NT2/D1 (cell line): ENCODE measurements at places on chromosomes 6 and 20.

- no peak for DNase-seq
Measured at GRCh38 chr6:133062077-133062476, 179.1 kb upstream of the EYA4 start.

DNA sequence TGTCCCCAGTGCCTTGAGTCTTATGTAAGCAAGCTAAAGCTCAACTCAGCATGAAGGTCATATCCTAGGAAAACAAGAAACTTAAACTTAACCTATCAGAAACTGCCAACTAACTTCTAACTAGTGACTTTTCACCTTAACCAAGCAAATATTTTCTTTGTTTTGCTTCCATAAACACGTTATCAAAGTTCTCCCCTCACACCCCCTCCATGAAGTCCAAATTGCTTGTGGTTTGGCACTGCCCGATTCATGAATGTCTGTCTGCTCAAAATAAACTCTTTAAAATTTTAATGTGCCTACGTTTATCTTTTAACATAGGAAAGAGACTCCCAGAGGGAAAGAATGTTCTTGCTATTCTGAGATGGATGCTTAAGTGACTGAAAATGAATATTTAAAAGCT lies 34.9 kb downstream of the GSTA2 start:
- no peak for DNase-seq

DNA sequence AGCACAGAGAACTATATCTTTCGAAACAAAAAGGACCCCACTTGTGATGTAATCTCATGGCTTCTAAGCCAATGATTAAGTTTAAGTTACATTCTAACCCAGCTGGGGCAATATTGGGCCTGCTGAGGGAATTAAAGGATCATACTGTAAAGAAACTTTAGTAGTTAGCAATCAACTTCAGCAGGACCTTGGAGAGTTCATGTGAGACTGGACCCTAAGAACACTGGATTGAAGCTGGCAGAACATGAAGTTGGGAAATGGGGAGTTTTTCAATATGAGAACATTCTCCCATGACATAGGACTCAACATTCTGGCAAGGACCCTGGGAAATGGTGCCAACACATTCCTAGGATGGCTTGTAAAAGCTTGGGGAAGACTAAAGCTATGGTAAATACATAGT lies 516.2 kb downstream of the PKHD1 start:
- no peak for DNase-seq

GRCh38 chr6:29547573-29547972 lies 12.0 kb downstream of the UBD start:
- no peak for DNase-seq

- no peak for DNase-seq
Measured at GRCh38 chr6:106527979-106528378, 101.3 kb downstream of the RTN4IP1 start.

DNA sequence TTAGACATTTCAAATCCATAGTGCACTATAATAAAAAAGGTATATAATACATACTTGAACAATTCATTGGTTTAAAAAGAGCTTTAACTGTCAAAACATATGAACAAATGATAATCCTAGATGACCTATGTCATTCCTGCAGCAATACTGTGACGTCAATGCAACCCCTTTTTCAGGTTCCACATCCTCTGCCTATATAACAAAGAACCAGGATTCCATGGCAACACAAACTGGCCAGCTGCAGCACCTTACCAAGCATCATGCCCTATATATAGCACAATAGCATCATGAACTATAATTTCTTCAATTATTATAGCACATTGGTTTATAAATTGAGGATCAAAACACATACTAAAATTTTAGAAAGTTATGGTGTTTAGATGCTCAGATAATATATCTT lies 578 bp upstream of the PTCHD4 start:
- DNase-seq = no peak

GRCh38 chr6:42555477-42556457 lies 8.1 kb upstream of the UBR2 start:
- no peak for DNase-seq

DNA sequence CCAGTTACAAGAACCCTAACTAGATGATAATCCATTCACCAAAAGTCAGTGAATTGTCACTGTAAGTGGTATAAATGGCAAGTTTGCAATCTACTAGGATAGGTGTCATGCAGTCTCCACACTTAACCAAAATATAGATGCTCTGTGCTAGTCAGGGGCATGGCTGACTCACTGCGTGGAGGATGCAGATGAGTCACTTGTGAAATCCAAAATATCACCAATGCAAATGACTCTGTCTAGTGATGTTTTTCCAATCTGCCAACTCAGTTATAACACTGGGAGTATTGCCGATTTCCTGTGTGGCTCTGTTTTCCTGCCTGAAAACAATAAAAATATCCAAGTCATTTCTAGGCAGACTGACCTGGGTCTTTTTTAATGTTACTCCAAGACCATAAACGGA lies 47.8 kb upstream of the NRSN1 start:
- no peak for DNase-seq

DNA sequence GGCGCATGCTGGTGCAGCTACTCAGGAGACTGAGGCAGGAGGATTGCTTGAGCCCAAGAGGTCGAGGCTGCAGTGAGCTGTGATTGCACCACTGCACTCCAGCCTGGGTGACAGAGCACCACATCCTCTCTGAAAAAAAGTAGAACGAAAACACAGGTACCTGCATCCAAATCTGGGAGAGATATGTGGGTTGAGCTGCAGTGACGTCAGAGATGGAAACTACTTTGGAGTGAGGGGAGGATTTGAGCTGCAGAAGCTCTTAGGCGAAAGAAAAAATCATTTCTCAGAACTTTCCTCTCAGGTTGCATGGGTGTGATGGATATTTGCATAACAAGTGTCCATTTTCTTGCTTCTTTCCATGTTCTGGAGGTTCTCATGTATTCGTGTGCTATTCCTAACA lies 4.0 kb upstream of the TULP1 start:
- no peak for DNase-seq

DNA sequence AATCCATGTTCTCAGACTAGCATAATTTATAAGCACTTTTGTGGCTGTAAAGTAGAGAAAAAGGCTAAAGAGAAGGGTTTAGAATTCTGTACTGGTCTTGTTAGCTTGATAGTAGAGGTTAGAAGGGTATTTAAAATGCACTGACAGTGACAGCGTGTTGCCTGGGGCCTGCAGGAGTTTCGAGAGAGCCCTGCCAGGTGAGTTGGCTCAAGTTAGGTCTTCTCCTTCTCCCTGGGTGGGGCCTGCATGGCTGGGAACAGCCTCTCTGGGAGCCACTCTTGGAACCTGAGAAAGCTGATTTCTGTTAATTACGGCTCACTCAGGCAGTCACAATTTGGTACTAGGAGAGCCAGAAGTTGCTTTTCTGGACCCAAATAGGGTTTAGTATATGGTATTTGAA lies 103.7 kb downstream of the ARID1B start:
- DNase-seq = no peak

- DNase-seq = no peak
Measured at GRCh38 chr6:140209775-140210174, 835.3 kb upstream of the CITED2 start.

GRCh38 chr20:45423700-45424099 lies 7.8 kb downstream of the PIGT start:
- DNase-seq = no peak

DNA sequence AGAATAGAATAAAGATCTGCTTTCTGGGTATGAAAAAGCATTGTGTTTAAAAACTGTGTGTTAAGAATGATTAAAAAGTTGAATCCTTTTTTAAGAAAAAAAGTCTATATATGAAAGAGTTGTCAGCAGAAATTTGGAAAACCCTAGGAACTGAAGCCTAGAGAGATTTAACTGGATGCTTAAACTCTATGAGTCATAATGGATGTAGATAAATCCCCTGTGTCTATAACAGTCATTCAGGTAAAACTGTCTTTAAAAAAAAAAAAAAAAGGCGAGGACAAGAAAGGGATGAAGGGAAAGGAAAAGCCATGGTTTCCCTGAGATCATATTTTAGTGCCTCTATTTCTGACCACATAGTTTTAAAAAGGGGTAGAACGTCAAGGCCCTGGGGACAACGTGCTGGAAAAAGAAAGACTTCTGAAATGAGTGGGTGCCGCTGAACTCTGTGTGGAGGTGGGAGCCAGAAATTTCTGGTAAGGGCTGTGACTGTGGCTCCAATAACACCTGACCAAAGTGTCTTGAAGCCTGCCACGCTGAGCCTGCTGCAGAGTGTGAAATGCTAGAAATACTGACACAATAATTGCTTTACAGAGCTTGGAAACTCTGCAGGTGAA lies 302.6 kb upstream of the ARID1B start:
- DNase-seq = no peak

- DNase-seq = peak; percentile 72
Measured at GRCh38 chr20:52104546-52105441, 86.8 kb downstream of the ZFP64 start.

DNA sequence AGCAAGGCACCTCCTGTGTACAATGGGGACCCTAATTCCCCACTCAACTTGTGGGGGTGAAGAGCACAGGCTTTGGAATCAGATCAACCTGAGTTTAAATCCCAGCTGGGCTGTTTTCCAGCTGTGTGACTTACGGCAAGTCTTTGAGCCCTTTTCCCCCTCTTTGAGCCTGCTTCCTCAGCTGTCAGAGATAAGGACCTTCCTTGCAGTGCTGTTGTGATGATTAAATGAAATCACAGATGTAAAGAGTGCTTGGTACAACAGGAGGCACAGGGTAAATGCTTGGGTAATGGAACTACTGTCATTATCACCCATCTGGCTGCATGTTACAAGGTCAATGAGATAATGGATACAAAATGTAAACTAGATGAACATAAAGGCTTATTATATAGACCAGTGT lies 3.2 kb downstream of the SNX21 start:
- DNase-seq = no peak

- no peak for DNase-seq
Measured at GRCh38 chr6:105849746-105850145, 236.4 kb upstream of the PRDM1 start.

- peak; percentile 28 for DNase-seq
Measured at GRCh38 chr6:106084106-106084988, 1.8 kb upstream of the PRDM1 start.

DNA sequence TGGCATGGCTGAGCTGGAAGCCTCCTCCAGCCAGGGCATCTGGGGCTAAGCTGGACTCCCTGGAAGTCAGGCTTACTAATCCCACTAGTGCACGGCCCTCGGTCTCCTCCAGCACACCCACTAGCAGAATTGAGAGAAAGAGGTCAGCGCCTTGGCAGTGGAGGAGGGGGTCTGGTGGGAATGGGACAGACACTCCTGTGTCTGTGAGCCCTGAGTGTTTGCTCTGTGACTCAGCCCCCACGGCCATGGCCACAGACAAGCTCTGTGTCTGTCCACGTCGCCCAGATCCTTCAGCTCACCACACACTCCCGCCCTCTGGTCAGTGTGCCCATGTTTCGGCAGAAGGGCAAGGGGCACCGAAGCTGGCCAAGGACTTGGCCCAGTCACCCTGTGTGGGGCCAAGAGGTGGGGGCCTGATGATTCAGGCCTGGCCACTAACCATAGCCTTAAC lies 8.8 kb downstream of the MDFI start:
- no peak for DNase-seq

DNA sequence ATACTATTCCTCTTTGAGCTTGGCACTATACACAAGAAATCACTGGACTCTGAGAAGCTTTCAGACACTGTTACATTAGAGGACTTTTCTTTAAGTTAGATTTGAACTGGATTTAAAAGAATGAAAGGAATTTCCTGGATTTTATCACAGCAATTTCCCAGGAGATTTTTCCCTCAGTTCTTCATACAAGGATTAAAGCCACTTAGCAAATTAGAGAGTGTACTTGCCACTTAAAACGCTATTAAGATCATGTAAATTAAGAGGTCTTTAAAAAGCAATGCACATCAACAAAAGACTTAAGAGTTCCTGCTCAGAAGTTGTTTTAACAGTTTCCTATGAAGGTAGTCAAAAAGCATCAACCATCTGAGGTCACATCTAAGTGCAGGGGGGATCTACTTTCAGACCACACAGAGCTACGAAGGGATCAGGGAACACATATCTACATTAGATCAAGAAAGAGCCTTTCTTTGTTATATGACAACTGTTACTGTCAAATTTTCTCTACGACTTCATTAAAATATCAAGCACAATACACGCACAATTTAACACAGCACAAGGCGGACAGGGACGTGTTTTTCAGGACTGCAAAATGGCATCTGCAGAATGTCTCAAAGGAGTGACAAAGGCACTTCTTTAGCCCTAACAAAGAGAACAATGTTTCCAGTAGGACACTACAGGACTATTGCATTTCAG lies 65.8 kb downstream of the EPB41L2 start:
- peak; percentile 1 for DNase-seq

GRCh38 chr20:24507182-24507853 lies 37.9 kb downstream of the SYNDIG1 start:
- no peak for DNase-seq

- no peak for DNase-seq
Measured at GRCh38 chr20:63079971-63080370, 73.2 kb upstream of the BHLHE23 start.
